ENCODE measurements at places on chromosomes 6 and 20. TPM values are rescaled to one million over a fixed set of nuclear protein-coding genes. Genes with fewer than 3 reads are reported as not detected.

The LINC00237 gene
- total RNA-seq, result not detected

DNA sequence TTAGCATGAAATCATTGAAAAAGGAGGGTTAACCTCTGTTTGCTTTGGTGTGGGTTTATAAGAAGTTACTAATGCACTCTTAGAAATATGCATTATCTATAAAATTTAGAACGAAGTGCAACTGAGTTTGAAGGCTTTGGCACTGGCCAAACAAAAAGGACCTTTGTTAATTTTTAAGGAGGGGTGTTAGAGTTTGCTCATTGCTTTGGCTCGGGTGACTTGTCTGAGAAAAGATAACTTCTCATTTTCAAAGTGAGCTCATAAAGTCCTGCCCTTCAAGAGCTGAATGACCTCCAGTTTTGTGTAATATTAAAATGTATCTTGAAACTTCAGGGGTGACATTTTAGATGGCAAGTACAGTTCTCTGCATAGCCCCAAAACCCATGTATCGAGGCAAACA lies 25.9 kb downstream of the NEDD9 start:
- DNase-seq, result peak; percentile 60

- DNase-seq, result no peak
These were observed 51.5 kb upstream of the TMEM200A start for GRCh38 chr6:130314271-130314670.

- no peak for DNase-seq
These were observed 151.6 kb downstream of the SASH1 start for GRCh38 chr6:148494226-148494625.

All from foreskin keratinocyte (primary cell).